ENCODE measurements at places on chromosomes 2 and 18.
A peak's percentile ranks its signal among the peaks of the same experiment; 100 is the strongest.

GRCh38 chr18:51146909-51147308 is 50.6 kb downstream of the MEX3C start:
- DNase-seq: no peak

DNA sequence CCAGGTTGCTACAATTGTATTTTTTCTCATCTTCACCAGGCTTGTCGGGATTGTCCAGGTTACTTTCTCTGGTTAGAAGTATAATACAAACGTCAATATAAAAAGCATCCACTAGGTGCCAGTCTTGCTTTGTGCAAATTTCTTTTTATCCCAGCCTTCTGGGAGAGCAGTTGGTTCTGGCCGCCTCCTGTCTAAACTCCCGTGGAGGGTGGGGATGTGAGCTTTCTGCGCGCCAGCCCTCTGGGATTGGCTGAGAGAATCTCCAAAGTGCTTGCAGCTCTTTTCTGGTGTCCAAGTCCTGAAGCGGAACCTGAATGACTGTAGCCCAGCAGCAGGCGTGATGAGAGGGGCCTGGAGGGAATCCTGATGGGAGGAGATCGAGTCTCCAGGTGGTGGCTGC is 22.4 kb upstream of the TOGARAM2 start:
- DNase-seq: peak; percentile 73

DNA sequence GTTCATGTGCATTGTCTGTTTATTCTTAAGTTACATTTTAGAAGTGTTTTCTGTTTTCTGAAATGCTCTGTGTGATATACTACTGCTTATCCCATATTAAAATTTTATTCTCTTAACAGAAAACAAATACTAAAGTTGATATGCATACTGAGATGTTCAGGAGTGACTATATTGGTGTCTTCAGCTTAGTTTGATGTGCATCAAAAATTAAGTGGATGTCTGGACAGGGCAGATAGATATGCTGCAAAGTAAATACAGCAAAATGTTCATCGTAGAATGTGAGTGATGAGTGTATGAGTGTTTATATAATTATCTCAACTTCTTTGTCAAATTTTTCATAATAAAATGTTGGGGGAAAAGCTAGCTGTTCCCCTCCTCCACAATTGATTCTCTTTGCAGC is 13.2 kb downstream of the VAPA start:
- DNase-seq: no peak

- no peak for DNase-seq
These were observed 927.6 kb downstream of the TSN start for GRCh38 chr2:122683018-122683417.

DNA sequence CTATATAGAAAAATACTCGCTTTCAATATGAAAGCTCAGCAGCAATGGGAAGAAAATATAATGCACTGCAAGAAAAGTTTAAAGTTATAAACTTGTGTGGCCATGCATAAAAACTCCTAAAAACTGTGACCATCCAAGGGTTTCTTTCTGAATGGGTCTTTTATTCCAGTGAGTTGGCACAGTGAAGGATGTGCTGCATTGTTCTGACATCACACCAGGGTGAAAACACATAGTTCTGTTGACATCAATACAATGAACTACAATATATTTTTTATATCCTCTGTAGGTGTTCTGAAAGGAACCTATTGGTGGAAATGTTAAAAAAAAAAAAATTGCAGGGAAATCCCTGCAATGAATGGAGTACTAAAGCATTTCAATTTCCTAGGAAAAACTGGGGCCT is 80.2 kb downstream of the CDH20 start:
- no peak for DNase-seq

DNA sequence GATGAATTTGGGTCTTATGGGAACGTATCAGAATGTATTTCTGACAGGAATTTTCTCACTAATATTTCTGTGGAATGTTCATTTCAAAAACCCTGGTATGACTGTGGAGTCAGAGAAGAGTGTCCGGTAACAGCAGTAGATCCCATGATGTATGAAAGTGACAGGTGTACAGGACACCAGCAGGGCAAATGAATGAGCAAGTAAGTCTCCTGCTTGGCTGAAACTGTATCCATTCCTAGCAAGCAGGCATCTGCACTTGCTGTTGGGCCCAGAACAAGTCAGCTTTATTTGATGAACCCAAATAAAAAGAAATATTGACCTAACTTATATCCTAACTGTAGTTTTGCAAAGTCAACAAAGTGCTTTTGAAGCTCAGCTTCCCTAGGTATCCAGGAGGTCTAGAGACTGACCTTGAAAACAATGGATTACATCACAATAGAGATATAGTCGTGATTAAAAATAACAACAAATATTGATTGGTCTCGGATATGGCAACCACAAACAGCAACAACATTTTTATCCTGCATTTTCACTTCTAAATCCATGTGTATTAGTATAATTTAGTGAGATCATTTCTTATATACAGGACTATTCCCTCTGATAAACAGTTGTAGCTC is 37.6 kb downstream of the NXPH2 start:
- no peak for DNase-seq

- peak; percentile 30 for DNase-seq
These were observed 29.8 kb upstream of the TNS1 start for GRCh38 chr2:218032336-218033171.

DNA sequence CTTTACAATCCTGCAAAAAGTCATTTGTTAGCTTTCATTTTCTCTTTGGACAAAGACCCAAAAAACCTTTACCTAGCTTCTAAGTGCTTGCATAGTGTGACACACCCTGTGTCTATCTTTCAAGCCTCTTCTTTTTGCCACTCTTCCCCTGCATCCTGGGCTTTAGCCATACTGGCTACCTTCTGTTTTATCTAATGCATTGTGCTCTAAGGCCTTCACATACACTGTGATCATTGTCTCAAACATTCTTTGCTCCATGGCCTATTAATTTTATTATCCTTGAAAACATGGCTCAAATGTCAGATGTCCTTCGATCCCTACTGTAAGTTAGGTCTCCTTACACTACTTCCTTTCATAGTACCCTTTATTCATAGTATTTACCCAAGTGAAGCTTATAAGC is 84.4 kb downstream of the PIK3C3 start:
- DNase-seq: no peak

DNA sequence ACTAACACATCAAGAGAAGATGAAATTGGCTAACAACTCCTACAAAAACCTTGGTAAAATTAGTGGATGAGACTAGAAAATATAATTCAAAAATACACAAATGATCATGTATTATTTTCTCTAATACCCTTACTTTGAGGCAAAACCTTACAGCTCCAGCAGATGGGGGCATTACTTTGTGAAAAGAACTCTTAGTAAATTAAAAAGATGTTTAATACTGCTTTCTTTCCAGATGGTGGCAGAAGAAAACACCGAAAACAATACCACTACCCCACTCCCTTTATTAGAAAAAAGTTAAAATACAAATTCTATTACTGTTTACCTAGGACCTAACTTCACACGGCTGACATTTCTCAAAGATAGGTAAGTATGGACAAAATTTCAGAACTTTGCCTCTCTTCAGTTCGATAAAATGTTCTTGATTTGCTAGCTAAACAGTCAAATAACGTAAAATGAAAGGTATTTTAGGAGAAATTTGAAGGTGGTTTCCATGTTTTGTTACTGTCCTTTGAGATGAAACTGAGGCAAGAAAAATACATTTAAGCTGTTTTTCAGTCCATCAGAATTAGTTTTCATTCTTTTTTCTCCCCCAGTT is 30.6 kb downstream of the ORC4 start:
- DNase-seq: peak; percentile 55

GRCh38 chr2:100766806-100767205 is 53.1 kb upstream of the NPAS2 start:
- no peak for DNase-seq

Data from GM13976 (cell line).